NCI-H1092 (cell line): ENCODE measurements at places on chromosomes 1 and 21.

GRCh38 chr1:219926363-219926998, 1.9 kb downstream of the SLC30A10 start:
- DNase-seq: no peak

- no peak for DNase-seq
Measured at GRCh38 chr1:40745176-40745575, 38.4 kb upstream of the KCNQ4 start.

GRCh38 chr1:33469691-33470090, 2.8 kb upstream of the ZSCAN20 start:
- no peak for DNase-seq

- no peak for DNase-seq
Measured at GRCh38 chr1:94974241-94974640, 47.3 kb upstream of the CNN3 start.

- no peak for DNase-seq
Measured at GRCh38 chr1:227362039-227362438, 43.7 kb upstream of the CDC42BPA start.

DNA sequence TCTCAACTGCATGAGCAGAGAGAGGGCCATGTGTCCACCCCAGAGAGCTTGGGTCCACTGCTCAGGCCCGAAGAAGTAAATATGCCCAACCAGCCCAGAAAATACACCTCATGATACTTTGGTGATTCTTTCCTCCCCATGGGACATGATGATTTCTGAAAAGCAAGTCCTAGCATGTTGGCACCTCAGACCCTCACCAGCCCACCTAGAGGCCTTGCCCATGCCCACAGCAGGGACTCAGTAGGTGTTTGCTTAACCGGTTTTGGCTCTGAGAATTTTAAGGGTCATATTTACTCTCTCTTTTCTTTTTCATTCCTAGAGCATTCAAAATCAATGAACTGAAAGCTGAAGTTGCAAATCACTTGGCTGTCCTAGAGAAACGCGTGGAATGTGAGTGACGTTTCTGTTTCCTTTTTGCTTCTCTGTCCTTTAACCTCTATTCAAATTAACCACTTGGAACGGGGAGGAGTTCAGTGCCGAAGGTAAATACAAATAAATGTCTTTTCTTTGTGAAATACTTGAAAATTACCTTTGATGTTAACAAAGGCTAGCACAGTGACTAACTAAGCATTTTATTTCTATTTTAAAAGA, 79.7 kb downstream of the PDE9A start:
- DNase-seq: no peak

DNA sequence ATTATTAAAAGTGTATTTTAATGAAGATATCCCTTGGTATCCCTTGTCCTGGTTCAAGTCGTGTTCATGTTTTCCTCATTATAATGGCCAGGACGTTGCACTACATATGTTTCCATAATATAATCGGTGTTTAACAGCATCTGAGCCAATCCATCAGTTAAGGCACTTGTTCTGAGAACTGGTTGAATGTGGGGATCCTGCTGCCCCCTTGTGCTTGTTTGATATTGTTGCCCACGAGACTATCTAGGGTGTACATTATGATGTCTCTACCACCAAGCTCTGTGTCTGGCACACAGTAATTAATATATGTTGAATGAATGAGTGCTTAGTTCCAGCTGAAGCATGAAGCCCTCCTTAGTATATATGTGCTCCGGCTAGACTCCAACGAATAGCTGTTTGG, 193.0 kb downstream of the CACNA1E start:
- DNase-seq: peak; percentile 43

DNA sequence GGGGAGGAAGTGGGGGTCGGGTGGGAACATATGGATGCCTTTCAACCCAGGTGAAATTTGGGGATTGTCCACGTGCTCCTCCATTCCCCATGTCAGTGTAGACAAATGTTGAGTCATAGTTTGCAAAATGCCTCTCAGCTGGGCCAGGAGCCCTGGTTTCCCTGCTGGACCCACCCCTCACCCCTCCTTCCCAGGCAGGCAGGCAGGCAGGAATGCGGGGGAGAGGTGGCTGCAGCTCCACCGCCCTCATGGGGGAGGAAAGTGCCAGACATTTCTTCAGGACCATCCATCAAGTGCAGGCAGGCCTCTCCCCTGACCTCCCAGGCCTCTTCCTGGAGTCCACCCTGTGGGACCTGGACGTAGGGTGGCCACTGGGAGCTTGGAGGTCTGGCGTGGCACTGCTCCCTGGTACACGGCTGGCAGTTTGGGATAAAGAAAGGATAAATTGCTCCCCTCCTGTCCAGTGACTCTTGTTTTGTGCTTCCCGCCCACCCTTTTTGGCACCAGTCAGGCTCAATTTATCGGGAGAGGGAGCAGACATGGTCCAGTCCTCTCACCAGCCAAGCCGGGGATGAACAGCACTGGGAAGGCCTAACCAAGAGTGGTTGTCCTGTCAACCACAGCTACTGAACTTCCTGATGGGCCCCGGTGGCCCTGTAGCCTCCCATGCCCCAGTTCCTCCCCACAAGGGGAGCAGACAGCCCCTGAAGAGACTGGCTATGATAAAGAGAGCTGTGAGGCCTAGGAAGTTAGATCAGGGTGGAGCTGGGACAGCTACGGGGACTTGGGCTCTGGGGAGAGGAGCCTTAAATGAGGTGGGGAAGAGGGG, 18.9 kb downstream of the NPR1 start:
- DNase-seq: no peak

GRCh38 chr1:65197636-65198035, 49.6 kb downstream of the AK4 start:
- DNase-seq: no peak

DNA sequence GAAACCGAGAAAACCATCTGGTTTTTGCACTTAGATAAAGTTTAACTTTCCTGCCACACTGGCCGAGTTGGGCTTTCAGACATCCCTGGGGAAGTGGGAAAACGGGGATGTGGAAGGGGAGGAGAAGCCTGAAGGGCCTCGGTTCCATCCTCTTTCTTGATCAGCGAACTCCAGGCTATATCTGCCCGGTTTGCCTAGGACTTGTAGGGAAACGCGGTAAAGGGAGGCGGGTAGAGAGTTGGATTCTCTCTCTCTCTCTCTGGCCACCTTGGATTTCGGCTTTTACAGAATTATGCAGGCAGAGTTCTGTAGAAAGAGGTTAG, 4.6 kb upstream of the LHX8 start:
- DNase-seq: no peak

DNA sequence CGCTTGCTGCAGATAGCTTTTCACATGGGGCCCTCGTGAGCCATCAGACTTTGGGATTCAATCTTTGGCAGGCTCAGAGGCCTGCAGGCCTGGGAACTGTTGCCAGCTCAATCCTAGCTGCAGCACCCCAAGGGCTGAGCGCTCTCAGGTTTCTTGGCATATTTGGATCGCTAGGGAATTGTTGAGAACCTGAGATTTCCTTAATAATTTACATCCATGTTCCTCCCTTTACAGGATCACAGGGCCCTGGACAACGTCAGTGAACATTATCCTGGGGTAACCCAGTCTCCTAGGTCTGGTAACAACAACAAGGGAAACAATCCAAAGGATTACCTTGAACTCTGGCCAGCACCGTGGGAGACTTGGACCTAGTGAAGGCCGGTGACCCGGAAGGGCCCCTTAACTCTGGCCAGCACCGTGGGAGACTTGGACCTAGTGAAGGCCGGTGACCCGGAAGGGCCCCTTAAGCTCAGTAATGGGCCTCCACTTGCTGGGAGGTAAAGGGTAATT, 49.3 kb upstream of the NEK2 start:
- no peak for DNase-seq

GRCh38 chr1:206946261-206946660, at the start of gene PIGR:
Gene PIGR, minus strand, starts transcription at chr1:206946466. Its CDS starts 5,935 bp downstream, at chr1:206940531.
- DNase-seq: no peak

GRCh38 chr1:158196461-158196860, 15.8 kb downstream of the CD1D start:
- DNase-seq: no peak

- DNase-seq: no peak
Measured at GRCh38 chr21:45607021-45607908, 36.3 kb upstream of the PCBP3 start.

DNA sequence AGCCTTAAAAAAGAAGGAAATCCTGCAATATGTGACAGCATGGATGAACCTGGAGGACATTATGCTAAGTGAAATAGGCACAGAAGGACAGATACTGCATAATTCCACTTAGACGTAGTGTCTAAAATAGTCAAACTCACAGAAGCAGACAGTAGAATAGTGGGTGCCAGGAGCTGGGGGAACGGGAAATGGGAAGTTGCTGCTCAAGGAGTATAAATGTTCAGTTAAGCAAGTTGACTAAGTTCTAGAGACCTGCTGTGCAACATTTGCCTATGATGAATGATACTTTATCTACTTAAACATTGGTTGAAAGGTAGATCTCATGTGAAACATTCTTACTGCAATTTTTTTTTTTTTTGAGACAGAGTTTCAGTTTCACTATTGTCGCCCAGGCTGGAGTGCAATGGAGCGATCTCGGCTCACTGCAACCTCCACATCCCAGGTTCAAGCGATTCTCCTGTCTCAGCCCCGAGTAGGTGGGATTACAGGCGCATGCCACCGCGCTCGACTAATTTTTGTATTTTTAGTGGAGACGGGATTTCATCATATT, 197.8 kb downstream of the HIVEP3 start:
- DNase-seq: no peak

DNA sequence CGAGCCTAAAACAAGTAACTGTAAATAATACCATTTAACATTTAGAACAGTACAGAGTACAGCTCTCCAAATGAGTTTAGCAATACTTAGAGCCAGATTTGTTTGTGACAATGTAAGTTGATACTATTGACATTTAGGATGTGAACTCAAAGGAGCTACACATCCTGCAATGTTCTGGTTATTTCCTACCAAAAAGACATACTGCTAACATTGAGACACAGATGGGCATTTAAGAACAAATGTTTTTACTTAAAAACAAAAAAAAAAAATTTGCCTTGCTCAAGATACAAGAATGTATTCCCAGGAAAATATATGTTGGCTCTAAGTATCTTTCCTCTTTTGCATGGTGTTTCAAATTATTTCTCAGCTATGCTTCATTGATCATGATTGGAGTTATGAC, 1464.8 kb upstream of the PRMT6 start:
- DNase-seq: no peak

- no peak for DNase-seq
Measured at GRCh38 chr1:147292012-147292411, 49.5 kb downstream of the CHD1L start.

DNA sequence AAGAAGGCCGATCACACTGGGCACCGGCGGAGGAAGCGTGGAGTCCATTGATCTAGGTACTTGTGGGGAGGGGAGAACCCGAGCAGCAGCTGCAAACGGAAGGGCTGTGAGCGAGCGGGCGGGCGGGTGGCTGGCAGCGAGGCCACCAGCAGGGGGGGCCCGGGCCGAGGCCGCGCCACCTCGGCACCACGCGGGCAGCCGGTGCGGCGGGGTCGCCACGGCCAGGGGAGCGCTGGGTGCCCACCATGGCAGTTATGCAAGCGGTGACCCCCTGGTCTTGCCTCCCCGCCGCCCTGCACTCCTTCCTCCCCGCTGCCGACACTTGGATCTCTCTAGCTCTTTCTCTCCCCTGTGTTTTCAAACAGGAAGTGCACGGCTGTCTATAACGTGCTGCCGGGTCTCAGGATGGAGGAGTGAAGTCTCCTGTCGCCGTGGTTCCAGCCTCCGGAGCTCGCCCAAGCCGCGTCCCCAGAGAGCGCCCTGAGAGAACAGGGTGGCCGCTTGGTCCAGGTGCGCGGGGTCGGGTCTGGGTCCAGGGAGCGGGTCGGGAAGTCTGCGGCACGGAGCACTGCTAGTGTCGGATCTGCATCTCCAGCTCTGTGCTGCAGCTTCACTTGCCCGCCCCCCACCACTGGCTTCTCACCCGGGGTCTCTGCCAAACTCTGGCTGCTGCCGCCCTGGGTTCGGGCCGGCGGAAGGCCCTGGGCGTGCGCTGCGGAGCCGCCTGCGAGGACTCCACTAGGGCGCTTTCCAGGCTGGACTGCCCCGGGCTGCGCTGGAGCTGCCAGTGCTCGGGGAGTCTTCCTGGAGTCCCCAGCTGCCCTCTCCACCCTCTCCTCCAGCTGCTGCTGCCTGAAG, 22.7 kb downstream of the LRRC8D start:
- DNase-seq: peak; percentile 56

DNA sequence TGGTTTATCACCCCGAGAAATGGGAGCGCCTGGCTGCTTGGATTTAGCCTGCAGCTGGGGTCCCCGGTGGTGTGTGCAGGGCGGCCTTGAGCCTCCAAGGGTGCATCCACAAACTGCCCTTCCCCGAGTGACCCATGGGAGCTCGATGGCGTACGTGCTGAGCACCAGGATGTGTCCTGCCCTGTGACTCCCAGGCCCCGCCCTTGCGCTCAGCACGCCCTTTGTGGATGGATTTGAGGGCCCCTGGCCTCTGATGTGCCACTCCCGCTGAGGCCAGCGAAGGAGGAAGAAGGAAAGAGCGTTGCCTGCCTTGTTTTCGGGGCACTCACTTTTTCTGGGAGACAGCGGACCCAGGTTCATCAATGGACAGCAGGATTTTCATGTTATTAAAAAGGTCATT, 1.7 kb upstream of the TFF3 start:
- DNase-seq: no peak

DNA sequence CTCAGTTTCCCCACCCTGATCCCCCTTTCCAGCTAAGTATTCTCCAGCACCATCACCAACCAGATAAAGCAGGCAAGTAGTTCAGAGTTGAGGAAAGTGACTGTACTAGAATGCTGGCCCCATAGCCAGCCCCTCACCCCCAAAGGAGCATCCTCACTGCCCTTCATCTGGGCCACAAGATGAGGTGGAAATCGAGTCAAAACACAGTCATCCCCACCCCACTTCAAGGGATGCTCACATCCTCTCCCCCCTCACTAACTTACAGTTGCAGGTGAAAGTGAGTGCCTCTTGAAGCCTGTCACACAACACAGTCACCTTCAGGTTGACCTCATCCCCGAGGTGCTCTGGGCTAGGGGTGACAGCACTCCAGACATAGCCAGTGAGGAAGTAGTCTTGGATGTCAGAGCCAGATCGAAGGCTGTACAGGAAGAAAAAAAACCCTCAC, 30.4 kb downstream of the PIK3C2B start:
- DNase-seq: no peak

GRCh38 chr1:156291226-156292061, 4.0 kb downstream of the GLMP start:
- no peak for DNase-seq

DNA sequence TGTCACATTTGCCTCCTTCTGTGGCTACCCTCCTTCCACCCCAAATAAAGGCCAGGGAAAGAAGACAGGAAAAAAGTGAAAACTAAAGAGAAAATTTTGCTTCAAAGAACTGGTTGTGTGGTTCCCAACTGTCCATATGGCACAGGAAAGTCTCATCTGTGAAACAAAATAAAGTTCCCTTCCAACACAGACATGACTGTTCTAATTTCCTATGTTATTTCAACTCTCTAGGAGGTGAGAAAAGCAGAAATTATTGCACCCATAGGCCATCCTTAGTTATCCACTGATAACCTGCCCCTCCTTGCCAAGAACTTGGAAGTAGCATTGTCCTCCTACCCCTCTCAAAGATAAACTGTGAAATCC, 8.1 kb upstream of the RAB29 start:
- no peak for DNase-seq
